ENCODE measurements at places on chromosomes 6 and 20.
A peak's percentile ranks its signal among the peaks of the same experiment; 100 is the strongest.

DNA sequence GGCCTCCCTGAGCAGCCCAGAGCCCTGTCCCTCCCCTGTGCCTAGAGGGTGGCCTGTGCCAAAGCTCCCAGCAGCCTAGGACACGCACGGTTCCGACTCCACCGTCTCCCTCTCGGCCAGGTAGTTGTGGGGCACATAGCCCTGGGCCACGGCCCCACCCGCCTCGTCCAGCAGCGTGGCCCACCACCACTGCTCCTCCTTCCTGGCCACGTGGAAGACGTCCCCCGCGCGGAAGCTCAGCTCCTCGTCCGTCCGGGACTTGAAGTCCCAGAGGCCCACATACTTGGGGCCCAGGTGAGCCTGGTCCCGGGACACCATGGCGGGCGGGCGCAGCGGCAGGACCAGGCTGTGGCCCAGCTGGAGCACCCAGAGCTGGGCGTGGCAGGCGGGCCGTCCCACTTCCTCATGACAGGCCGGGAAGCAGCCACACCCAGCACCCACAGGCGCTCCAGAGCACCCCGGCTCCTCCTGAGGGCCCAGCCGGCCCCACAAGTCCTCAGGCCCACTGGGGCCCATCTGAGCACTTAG is at the start of gene PTK6:
PTK6 (minus strand) TSS at position 380 of the 528 bp plus-strand sequence; CDS start at position 318, 62 bp downstream.
- no peak for DNase-seq

GRCh38 chr6:35808688-35809087 is 3.5 kb downstream of the LHFPL5 start:
- DNase-seq = peak; percentile 98

DNA sequence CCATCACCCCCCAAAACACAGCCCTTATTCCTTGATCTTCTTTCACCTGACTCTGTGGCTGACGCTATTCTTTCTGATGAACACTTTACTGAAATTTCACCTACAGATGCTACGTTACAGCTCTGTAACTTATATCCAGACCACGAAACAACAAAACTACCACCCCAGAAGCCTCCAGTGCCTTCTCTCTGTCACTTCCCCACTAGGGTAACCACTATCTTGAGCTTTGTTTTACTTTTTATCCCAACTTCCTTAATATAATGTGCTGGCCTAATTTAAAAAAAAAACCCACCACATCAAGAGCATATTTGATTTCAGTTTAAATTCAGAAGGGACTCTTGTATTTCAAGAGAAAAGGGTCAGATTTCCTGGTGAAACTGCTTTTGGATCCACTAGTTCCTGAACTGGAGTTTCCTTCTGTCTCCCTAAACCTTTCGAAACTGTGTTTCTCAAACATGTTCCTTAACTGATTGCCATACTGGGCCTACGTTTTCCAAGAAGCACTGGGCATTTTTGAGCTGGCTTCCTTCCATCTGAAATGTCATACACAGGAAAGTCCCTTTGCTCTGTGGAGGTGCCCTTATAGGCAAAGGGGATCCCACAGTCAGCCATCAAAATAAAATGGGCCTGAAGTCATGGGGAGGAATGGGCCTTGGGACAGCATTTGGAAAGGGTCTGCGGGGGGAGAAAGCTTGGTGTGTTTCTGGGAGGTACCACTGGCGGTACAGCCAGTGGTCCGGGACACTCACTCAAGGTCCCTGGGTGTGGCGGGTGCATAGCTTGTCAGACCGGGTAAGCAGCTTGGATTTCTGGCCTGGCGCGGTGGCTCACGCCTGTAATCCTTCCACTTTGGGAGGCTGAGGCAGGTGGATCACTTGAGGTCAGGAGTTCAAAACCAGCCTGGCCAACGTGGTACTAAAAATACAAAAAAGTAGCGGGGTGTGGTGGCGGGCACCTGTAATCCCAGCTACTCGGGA is 25.8 kb upstream of the RTF2 start:
- no peak for DNase-seq

DNA sequence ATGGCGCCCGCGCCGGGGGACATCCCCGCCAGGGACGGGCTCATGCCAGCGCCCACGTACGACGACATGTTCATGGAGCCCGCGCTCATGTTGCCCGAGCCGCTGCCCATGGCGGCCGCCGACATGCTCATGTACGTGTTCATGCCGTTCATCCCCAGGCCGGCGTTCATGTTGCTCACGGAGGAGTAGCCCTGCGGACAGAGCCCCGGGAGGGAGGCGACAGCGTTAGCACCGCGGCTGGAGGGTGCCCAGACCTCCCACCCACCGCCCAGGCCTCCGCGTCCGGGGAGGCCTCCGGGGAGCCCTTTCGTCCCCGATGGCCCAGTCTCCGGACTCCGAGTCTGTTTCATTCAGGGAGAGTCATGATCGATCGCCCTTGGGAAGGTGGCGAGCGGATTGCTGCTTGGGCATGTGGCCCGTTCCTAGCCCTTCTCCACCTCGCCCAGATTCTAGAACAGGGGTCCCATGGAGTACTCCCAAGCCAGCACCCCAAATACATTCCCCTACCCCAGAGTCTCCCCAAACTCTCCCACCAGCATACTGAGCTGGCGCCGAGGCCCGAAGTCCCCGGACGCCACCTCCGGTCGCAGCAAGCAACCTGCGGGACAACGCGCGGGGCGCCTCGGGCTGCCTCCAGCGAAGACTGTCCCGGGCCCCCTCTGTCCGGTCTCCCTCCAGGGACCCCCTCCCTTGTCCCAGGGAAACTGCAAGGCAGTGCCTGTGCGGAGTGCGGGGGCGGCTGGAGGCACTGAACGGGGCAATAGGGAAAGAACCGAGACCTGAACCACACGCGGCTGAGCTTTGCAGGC is 1.2 kb downstream of the FOXA2 start:
- no peak for DNase-seq

- DNase-seq = no peak
Measured at GRCh38 chr6:28922821-28923317, 916 bp downstream of the TRIM27 start.

DNA sequence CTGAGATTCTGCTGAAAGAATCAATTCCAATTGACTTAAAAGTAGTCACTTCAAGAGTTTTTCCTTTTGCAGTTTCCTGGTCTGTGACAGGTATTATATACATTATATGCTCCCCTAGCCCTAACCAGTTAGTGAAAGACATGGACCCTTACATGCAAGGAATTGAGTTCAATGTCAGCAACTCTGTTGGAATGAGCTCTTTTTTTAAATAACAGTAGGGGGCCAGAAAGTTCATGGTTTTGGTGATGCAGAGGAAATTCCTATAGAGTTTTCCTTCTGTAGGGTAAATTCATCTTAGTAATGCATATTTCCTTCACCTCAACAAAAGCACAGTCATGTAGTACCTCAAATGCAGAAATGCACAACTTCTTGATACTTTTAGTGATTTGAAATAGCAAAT is 172.2 kb downstream of the KIF6 start:
- no peak for DNase-seq

GRCh38 chr6:93749191-93749590 is 329.8 kb upstream of the EPHA7 start:
- DNase-seq = no peak

GRCh38 chr6:46730921-46731461 is 4.2 kb downstream of the PLA2G7 start:
- no peak for DNase-seq

DNA sequence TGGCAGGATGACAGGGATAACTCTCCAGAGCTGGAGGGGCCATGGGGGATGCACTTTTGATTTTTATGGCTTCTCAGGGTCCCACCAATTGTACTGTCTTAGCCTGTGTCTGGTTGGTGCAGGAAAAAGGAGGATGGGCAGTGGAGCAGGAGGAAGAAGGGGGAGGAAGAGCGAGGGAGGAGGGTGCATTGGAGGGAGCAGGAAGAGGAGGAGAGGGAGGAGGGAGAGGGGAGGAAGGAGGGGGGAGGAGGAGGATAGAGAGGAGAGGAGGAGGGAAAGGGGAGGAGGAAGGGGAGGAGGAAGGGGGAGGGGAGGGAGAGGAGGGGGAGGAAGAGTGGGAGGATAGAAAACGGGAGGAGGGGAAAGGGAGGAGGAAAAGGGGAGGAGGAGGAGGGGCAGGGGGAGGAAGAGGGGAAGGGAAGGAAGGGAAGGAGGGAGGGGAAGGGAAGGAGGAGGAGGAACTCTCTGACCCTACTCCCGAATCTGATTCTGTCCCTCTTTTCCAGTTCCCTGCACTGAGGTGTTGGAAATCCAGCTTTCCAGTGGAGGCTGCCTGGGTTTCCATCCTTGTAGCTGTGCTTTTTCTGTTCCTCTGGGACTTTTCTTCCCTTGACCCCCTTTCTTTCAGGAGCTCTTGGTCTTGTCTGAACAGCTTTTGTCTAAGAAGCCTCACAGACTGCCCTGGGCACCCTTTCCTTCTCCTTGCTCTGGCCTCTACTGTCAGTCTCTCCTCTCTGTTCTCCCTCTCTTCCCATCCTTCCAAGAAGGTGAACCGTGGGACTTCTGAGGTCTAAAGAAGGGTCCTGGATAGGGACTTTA is 149.4 kb downstream of the DHX35 start:
- no peak for DNase-seq

DNA sequence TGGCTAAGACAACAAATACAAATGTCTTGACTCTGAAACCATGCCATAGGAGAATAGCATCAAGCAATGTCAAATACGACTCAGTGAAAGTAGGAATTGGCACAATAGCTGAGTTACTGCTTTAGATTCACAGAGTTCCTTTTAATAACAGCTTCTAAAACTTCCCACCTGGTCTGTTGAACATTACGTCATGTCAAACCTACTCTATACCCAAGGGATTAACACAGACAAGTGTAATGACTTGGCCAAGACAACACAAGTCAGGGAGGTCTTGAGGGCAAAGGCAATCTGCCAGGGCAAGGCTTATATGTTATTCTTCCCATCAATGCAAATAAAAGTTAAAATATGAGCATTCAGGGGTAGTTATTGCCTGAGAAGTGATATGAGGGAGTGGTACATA is 265.1 kb upstream of the PRDM1 start:
- no peak for DNase-seq

GRCh38 chr6:43982084-43982625 is 145.1 kb downstream of the MRPL14 start:
- no peak for DNase-seq

GRCh38 chr20:46085179-46085851 is 4.4 kb downstream of the NCOA5 start:
- peak; percentile 22 for DNase-seq

DNA sequence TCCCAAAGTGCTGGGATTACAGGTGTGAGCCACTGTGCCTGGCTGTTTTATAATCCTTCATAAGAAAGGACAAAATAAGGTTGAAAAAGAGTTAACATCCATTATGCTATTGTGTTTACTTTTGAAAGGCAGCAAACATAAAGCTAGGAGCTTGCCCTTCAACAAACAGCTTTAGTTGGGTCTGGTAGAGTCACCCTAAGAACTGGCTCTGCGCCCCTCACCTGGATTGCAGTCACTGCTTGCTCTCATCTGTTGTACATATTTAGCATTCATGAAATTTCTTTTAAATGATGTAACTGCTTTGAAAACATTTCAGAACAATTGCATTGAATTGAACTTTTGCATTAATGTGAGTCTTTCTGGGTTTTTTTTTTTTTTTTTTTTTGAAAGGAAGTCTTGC is 38.9 kb downstream of the JARID2 start:
- DNase-seq = no peak

DNA sequence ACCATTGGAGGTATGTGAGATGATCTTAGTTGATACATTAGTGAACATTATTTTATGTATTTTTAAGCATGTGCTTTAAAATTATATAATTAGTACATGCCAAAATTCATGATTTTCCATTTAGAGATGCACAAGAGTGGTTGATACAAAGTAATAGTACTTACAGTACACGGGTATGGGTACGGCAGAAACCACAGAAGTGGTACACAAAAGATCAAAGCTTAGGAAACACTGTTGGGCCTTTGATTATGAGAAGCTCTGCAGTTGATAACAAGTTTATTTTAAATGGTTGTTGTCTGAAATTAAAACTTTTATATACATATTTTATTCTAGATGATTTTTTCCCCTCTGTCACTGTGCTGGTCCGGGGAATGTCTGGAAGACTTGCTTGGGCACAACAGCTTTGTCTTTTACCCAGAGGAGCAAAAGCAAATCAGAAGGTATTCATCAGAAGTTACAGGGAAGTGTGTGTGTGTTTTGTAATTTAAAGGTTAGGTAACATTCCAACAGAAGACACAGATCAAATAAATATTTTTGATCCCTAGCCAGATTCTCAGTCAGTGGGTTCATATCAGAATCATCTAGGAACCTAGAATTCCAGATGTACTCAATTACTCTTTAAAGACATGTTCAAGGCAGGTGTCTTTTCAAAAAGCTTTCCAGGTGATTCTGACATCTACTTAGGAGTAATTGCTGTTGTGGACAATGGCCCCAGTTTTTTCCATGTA is 32.5 kb upstream of the ADIG start:
- DNase-seq = no peak

GRCh38 chr20:43459022-43459942 is 1.6 kb downstream of the SRSF6 start:
- no peak for DNase-seq

- no peak for DNase-seq
Measured at GRCh38 chr6:118161343-118161742, 254.3 kb downstream of the SLC35F1 start.

- DNase-seq = no peak
Measured at GRCh38 chr6:33082702-33083101, 6.9 kb downstream of the HLA-DPB1 start.

GRCh38 chr6:30260036-30260504 is 46.9 kb upstream of the TRIM26 start:
- DNase-seq = no peak

GRCh38 chr20:63495741-63496595 is 2.9 kb downstream of the EEF1A2 start:
- no peak for DNase-seq

DNA sequence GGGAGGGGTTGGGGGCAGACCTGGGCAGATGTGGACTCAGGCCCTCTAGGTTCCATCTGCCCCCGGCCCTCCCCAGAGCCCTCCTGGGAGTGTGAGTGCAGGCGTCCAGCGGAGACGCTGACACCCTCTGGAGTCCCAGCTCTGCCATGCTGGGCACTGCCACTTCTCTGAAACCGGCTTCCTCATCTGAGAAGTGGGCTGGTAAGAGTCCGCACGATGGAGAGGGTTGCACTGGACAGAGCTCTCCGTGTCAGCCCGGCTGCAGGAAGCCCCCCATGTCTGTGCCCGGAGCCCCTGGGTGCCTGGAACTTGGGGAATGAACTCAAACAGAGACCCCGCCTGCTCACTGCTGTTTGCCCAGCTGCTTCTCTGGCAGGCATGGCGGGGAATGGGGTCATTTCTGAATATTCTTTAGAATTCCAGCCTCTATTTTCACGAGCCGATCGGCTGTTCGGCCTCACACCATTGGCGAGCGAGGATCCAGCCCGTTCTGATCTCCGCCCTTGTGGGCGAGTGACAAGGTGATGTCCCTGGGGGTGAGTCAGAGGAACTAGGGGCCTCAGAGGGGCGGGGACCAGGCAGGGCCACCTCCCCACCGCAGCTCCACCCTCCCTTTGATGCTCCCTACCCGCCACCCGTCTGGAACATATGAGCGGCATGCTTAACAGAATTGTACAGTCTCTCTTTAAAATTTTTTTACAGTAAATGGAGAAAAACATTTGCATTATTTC is 47.8 kb upstream of the GATA5 start:
- no peak for DNase-seq

DNA sequence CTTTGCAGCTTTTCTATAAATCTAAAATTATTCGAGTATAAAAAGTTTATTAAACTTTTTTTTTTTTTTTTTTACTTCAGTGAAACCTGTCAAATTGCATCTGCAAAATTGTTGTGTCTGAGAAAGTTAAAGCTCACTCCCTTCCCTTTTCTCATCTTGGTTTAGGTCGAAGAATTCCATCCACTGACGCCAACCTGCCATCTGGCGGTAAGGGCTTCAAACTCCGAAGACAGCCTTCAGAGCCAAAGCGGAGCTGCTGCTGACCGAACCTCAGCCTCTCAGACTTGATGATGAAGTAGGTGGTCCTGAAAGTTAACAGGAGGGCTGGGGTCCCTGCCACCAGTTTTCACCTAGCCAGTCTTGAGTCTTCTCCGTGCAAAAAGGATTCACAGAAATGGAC is 29.6 kb upstream of the VAPB start:
- DNase-seq = no peak
